ENCODE measurements at places on chromosomes 1 and 21.

DNA sequence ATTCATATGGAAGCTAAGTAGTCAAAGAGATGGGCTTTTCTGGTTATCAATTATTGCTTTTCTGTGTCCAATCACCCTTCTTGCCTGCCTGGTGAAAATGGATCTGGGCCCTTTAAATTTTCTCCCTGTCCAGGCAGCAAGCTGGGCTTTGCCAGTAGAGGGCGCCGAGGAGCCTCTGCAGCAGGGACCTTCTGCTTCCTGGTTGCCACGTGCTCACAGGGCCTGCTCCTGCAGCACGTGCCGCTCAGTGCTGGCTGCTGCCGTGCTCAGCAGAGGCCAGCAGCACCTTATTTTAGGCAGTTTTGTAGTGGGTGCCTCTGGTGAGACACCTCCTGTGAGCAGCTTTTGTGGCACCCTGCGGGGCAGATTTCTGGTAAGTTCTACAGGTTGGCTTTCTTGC, 4.0 kb downstream of the ACTL8 start:
- no peak for DNase-seq

- peak; percentile 57 for DNase-seq
Observed at GRCh38 chr1:147218606-147219005, 6.5 kb downstream of the FMO5 start.

DNA sequence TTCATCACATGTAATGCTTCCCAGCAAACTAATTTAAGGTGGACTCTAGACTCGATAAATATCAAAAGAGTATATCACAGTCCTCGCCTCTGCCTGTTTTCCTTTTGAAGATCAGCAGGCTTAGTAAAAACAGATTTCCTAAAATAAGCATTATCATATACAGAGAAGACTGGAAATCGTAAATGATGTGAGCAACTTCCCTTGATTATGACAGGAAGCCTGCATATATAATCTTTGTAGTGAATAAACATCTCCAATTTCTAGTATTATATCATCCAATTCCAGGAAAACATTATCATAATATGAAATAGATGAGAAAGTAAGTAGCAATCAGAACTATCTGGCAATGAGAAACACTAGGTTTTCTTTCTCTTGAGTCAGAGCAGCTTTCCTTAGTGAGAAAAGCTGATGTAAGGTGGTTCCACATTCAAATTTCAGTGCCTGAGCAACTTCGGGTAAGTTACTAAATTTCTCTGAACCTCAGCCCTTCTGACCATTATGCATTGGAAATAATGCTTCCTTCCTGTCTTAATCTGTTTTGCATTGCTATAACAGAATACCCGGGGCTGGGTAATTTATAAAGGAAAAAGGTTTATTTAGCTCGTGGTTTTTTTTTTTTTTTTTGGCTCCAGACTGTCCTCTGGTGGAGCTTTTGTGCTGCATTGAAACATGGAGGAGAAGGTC, 12.6 kb upstream of the POU2F1 start:
- DNase-seq, result peak; percentile 9

DNA sequence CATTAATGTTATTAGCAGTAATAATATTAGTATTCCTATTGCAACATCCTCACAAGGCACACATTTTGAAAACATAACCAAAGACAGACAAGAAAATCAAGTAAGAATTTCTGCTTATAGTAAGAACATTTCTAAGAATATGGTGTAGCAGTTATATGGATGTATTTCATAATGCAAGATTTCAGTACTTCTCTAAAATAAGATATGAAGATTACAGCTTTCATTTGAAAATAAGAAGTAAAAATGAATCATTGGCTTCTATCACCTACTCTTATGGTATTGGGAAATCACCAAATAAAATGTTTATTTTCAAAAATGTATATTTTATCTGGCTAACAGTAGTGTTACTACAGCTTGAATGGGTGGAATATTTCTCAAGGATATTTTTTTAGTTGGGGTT, 103.8 kb upstream of the USP25 start:
- DNase-seq, result no peak

DNA sequence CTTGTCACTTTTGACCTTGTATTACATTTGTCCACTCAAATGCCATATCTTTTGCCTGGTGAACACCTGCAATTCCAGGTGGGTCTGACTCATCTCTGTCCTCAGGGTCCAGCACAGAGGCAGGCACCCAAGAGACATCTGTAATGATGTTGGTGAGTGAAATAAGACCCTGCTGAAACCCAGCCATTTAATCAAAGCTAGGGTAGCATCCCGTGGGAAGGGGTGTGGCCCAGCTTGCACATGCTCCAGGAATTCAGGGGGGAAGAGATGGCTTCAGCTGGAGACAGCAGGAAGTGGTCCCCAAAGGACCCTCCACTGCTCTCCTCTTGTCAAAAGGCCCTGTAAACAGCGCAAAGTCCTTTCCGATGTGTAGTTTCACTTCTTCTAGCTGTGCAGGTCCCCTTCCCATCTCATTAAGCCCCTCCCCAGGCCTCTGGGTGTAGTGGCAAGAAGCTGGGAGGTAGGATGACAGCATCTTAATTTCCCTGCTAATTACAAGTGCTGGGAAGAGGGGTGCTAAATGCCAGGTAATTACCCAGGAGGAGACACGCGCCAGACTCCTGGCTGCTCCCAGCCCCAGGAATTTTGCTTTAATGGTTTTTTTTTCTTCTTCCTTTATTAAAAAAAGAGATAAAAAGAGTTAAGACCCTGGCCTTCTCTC, 54.4 kb upstream of the TRABD2B start:
- DNase-seq, result no peak

GRCh38 chr1:235015291-235015985, 113.2 kb downstream of the TOMM20 start:
- DNase-seq, result peak; percentile 78

DNA sequence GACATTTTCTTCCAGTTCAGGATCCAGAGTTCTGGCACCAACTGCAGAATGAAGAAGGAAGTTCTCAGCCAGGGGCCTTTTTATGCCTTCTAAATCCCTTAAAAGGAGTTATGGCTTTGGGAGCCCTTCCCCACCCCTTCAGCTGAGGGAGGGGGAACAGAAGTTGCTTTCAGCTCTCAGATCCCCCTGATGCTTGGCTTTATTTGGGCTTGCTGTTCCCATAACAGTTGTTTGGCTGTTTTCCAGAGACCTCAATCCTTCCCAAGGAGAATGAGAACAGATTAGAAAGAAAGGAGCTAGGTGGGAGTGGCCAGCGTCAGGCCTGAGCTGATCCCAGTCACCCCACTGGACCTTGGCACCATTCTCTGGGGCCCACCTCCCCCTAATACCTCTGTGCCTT, at the start of gene RPE65:
RPE65 (minus strand) TSS at position 54 of the 400 bp plus-strand sequence; CDS start at position 5, 49 bp downstream.
- peak; percentile 22 for DNase-seq

- DNase-seq, result no peak
Observed at GRCh38 chr1:40360631-40361030, 12.9 kb upstream of the SMAP2 start.

- DNase-seq, result no peak
Observed at GRCh38 chr1:2887941-2888855, 86.7 kb upstream of the TTC34 start.

DNA sequence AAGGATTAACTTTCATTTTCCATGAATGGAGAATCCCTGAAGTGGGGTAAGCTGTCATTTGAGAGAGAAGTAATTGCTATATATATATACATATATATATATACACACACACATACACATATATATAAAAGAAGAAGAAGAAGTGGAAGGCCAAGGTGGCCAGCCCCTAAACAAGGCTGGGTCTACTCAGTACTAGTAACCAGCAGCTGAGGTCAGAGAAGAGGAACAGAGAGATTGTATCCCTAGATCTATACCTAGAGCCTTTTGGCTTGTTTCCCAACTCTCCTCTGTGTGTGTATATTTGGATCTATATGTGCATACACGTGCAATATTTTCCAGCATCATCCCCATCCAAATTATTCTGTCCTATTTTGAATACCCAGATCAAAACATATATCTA, 5.2 kb downstream of the TNFSF4 start:
- DNase-seq, result no peak

DNA sequence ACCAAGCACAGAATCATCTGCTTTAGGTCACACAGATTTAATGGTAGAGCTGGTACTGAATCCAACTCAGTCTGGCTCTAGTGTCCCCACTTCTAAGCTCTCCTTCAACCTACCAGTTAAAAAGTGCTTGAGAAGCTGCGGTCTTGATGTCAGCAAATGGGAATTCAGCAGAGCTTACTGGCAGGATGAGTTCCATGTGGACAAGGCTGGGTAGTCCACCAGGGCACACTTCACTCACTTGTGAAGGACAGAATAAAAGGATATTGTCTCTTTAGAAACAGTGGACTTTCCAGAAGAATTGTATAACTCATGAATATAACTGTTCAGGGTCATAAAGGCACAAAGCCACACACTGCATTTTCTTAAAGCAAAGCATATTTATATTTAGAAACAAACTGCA, 35.1 kb upstream of the GUCA2B start:
- DNase-seq, result no peak

DNA sequence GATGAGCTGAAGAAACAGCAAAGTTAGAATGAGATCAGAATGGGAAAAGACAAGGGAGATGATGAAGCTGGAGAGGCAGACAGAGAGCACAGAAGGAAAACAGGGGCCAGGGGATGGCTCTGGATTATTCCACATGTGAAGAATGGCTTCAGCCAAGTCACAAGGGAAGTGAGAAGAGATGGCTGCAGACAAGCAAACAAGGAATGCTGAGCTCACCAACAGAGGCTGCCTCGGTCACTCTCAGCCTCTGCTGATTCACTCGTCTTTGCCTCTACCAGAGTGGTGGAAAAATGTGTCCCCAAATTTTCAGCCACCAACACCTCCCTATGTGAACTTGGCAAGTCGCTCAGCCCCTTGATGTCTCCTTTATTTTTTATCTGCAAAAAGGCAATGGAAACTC, 46.7 kb downstream of the TRABD2B start:
- DNase-seq, result no peak

- peak; percentile 68 for DNase-seq
Observed at GRCh38 chr1:193634470-193634869, 448.1 kb upstream of the B3GALT2 start.

- DNase-seq, result no peak
Observed at GRCh38 chr1:171899838-171900237, 58.5 kb downstream of the DNM3 start.

- no peak for DNase-seq
Observed at GRCh38 chr1:155305881-155306391, 2.7 kb upstream of the FDPS start.

DNA sequence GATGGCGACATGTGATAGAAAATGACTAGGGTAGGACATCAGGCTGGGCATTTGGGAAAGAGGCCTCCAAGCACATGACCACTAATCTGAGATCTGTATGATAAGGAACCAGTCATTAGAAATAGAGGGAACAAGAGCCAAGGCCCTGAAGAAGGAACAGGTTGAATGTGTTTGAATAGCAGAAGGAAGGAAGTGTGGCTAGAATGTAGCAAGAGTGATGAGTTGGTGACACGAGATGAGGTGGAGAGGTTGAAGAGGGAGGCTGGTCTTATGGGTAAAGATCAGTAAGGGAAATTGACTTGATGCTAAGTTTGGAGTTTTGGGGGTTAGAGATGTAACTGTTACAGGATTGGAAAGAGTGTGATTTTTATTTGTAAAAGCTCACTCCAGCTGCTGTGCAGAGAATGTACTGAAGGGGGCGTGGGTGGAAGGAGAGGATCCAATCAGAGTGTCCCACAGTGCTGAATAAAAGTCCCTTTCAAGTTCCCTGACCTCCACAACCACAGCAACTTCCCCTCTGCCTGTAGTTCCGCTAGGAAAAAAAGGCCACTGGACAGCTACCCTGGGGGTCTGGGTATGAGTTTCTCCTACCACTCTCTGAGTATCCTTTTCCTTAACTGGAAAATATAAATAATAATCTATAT, 295.0 kb downstream of the OMA1 start:
- peak; percentile 57 for DNase-seq

- DNase-seq, result no peak
Observed at GRCh38 chr1:54979327-54979891, 1.0 kb upstream of the TMEM61 start.

DNA sequence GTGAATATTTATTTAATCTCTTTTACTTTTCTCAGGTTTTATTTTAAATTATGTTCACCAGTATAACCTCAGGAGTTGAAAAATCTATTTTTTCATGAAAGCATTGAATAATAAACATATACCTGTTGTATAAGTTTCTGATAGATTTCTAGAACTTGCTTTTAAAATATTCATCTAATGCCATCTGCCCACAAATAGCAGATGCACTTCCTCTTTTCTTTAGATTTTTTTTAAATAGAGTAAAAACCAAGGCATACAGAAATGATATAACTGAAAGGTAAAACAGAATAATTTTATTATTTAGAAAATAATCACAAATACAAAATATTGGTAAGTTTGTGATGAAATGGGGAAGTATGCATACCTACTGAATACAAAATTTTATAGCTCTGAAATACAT, 130.7 kb upstream of the PRMT6 start:
- DNase-seq, result no peak

DNA sequence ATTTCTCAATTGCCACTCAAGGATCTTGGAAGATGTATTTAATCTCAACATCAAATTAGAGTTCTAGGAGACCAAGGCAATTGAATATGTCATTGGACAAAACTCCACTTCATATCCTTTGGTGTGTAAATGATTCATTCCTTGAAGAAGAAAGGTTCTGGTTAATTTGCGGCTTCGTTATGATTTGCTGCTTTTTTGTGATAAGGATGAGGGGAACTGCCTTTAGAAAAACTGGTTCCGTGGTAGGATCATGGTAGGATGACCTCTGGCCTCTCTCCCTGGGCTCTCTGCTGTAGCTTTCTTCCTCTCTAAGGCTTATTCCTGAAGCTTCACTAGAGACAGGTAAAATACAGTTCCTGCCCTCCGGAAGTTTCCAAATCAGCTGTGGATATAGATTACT, 51.5 kb upstream of the ERRFI1 start:
- no peak for DNase-seq

- DNase-seq, result no peak
Observed at GRCh38 chr1:78254517-78254916, 208.8 kb downstream of the GIPC2 start.

DNA sequence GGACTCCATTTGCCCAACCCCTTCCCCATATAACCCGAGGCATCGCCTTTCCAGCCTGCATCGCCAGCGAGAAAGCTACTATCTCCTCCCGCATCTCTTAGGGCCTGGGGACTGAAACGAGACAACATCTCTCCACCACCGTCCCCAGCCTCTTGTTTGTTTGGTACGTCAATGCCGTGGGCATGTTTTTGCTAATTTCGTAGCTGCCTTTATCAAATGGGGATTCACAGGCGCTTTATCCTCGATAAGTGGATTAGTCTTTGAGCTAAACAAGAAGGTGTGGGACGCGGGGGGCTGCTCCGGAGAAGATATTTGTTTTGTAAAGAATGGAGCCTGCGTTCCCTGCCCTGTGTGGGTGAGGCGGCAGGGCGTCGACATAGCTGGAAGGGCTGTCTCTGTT, 91.6 kb downstream of the PAX7 start:
- no peak for DNase-seq

Data from suppressor macrophage (primary cell).